ENCODE measurements at places on chromosomes 12 and 14.

DNA sequence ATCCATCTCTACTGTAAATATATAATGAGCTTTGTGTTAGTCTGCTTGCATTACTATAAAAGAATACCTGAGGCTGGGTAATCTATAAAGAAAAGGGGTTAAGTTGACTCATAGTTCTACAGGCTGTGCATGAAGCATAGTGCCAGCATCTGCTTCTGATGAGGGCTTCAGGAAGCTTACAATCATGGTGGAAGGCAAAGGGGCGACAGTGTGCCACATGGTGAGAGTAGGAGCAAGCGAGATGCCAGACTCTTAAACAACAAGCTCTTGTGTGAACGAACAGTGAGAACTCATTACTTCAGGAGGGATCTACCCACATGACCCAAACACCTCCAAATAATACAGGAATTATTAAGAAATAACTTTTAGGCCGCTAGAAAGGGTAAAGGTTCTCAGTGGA lies 28.1 kb downstream of the APOBEC1 start:
- no peak for DNase-seq

- DNase-seq = no peak
Measured at GRCh38 chr14:97336816-97337215, 539.6 kb downstream of the VRK1 start.

DNA sequence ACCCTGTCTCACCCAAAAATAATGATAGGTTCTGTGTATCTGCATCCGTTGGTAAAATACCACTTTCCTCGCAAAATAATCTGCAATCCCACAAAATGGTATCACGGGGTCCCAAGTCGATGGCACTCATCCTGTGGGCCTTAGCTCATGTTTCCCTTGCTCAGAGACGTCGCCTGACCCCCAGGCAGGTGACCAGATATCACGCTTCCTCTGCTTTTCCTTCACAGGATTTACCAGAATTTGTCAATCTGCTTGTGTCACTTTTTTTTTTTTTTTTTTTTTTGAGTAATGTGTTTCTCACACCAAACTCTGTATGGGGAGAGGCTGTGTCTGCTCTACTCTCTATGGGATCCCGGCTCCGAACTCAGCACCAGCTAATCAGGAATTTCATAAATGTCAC lies 162.7 kb downstream of the PRKCH start:
- DNase-seq = no peak

- DNase-seq = no peak
Measured at GRCh38 chr12:117060246-117060928, 38.8 kb downstream of the TESC start.

DNA sequence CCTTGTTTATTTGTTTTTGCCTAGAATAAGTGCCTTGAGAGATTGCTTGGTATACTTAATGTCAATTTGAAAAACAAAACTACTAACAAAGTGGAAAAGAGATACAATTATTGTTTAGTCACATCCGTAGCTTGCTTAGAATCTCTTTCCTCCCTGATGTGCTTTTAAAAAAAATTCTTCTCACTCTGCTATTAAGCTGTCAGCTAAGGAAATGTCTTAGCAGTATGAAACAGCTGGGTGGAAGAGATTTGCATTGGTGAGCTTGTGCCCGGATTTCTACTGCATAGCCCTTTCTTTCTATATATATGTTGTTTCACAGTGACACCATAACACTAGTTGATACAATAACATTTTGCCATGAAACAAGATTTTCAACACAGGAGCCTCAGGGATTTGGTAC lies 229.4 kb upstream of the RGS6 start:
- no peak for DNase-seq

DNA sequence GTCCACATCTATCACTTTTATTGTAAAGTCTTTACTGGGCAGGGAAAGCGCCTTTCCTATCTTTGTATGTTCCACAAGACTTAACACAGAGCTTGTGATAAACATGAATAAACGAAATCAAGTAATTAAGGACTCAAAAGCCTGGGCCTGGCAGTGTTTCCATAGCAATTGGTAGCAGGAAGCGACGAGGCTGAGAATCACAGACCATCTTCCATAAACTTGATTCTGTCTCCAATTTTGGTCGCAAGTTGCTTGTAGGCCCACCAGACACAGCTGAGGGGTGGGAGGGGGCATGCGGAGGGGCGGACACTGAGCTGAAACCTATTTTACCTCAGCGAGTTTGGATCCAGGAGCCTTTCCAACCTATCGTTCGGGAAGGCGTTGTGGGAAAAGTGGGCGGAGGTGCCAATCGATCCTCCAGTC lies 302 bp downstream of the CCDC38 start:
- DNase-seq = peak; percentile 3

- peak; percentile 16 for DNase-seq
Measured at GRCh38 chr14:70934502-70935134, 27.4 kb downstream of the PCNX1 start.

DNA sequence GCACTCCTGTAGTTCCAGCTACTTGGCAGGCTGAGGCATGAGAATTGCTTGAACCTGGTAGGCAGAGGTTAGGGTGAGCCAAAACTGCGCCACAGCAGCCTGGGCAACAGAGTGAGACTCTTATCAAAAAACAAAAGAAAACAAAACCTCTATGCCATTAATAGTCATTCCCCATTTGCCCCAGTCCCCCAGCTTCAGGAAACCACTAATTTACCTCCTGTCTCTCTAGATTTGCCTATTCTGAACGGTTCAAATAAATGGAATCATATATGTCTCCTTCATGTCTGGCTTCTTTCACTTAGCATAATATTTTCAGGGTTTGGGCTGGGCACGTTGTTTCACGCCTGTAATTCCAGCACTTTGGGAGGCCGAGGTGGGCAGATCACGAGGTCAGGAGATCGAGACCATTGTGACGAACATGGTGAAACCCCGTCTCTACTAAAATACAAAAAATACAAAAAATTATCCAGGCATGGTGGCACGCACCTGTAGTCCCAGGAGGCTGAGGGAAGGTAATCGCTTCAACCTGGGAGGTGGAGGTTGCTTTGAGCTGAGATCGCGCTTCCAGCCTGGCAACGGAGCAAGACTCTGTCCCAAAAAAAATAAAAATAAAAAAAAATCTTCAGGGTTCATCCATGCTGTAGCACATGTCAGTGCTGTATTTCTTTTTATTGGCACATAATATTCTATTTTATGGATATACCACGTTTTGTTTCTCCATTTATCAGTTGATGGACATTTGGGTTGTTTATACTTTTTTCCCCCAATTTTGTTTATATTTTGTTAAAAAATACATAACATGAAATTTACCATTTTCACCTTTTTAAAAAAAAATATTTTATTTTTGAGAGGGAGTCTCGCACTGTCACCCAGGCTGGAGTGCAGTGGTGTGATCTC lies 31.9 kb downstream of the KNTC1 start:
- DNase-seq = no peak
